ENCODE measurements at places on chromosomes 4 and X.

- no peak for DNase-seq
These were observed 115.6 kb downstream of the FHIP1A start for GRCh38 chr4:151524610-151525009.

DNA sequence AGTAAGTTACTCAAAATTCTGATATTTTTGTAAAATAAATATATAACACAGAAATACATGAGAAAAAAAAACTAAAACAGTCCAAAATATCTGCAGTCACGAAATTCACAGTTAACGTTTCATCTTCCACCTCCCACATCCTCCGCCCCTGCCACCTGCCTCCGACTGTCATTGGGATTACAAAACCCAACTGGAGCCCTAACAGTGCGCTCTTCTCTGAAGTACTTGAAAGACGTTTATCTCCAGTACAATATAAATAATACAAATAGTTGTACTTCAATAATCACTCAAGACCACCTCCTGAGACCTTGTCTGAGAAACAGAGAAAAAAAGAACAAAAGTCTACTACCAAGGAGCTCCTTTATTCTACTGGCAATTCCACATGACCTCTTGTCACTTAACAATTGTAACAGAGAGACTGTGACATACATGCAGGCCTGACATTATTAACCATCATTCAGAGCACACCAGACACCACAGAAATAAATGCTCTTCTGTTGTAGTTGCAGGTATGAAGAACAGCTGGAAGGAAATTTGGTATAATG lies 280.6 kb downstream of the PPP3CA start:
- DNase-seq = no peak

GRCh38 chrX:47198026-47198686 lies 4.5 kb downstream of the UBA1 start:
- no peak for DNase-seq

DNA sequence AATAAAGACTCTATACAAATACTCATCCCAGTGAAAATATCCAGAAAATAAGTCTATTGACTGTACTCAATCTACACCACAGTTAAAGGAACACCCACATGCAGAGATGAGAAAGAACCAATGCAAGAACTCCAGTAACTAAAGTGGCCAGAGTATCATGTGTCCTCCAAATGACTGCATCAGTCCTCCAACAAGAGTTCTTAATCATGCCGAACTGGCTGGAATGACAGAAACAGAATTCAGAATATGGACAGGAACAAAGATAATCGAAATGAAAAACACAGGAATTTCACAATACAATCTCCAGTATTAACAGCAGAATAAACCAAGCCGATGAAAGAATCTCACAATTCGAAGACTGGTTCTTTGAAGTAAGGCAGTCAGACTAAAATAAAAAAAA lies 210.3 kb downstream of the TBCK start:
- DNase-seq = no peak

DNA sequence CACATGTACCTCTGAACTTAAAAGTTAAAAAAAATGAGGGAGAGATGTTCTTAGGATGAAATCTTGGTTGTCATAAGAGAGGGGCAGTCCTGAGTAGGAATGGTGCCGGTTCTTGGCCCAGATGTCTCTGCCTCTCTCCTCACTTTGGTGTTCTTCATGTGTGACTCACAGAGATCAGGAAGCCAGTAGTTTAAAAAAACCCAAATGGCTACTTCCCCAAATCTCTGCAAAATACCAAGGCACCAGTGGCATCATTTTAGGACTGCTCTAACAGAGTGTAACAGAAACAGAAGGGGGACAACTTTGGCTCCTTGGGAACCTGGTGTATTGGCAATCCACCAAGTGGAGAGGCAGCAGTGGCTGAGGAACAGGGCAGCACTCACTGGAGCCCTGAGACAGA lies 116.8 kb downstream of the SCD5 start:
- DNase-seq = no peak

DNA sequence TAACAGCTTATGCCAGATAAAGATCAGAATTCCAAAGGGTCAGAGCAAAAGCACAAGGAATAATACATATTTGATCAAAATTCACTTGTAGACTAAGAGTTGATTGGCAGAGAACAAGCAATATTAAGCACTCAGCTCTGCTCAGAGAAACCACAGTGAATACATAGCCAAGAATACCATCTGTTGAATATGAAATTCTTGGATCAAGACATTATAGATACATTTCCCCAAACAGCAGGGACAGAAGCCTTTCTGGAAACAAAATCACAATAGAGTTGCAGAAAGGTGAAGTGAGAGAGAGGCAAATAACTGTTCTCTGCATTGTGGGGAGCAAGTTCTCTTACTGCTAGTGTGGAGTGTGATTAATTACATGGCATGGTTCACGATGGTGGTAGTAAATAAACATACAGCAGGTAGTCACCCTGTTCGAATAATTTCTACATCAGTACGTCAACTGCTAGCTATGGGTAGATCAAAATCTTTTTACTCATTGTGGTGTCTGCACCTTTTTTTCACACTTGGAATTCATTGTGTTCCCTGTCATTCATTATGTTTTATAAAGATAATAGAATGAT lies 366.7 kb downstream of the PCDH7 start:
- no peak for DNase-seq

- DNase-seq = peak; percentile 83
These were observed 64.7 kb downstream of the TBC1D14 start for GRCh38 chr4:6974138-6974848.

- DNase-seq = no peak
These were observed 371.3 kb upstream of the INTU start for GRCh38 chr4:127261476-127261875.

DNA sequence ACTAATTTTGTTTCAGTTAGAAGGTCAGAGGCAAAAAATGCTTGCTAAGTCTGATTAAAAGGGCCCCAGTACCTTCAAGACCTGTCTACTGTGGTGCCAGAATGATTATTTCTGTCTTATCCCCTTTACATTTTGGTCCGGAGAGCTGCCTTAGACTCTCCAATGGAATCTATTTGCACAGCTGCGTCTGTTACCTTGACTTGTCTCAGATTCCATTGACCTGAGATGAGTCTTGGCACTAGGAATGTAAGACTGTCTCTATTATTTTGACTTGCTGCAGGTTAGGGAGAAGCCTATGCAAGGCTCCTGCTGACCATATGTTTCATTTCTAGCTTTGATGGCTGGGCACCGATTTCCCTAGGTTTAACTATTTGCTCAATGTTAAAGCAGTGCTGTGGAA lies 457.6 kb downstream of the KCTD8 start:
- DNase-seq = no peak

DNA sequence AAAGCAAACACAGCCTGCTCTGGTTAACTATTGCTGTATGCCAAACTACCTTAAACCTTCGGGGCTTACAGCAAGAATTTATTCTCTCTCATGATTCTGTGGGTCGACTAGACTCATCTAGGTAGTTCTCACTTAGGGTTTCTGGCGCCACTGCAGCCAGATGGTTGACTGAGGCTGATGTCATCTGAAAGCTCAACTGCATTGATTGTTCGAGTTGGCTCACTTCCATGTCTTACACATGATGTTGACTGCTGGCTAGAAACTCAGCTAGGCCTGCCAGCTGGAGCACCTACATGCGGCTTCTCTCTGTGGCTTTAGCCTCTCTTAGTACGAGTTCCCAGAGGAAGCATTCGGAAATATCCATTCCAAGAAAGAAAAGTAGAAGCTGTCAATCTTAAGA lies 103.2 kb downstream of the SRPX start:
- no peak for DNase-seq

DNA sequence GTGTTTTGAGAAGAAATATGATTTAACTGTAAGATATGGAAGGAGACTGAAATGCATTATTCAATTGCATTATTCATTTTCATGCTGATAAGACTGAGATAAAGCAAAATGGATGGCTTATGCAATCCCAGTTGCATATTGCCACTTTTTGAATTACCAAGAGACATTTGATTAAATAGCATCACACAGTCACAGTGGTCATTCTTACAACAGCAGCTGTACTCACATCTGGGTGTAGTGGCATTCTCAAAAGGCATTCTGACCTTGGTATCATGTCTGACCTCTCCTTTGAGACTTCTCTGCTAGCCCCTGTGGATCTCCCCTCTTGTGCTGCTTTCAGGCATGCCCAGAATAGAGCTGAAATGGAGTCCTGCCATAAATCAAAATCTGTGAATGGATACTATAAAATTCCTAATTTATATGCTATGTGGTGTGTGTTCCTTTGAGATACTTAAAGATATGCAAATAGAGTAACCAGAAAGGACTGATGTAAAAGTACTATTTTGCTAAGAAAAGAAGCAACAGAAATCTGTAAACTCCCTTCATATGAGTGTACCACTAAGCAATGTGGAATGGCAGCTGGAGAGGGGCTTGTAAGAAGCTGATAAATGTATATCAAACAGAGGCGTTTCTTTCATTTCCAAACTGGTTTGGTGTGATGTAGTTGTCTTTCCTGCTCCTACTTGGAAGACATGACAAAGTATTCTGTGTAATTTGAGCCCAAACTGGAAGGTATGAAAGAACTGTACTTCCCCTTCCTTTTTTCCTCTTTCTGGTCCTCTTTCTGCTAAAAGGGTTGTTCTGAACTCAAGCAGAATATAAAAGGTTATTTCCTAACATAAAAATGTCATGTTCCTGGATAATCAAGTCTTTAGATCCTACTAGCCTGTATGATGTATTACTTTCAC lies 25.4 kb upstream of the METAP1 start:
- no peak for DNase-seq

- DNase-seq = no peak
These were observed 808.7 kb downstream of the CENPC start for GRCh38 chr4:66736606-66737005.

- no peak for DNase-seq
These were observed 121.1 kb downstream of the ATXN3L start for GRCh38 chrX:13198762-13199064.

- DNase-seq = no peak
These were observed 1956.7 kb downstream of the C4orf33 start for GRCh38 chr4:131052646-131053045.

GRCh38 chrX:48834383-48834709 lies 1.1 kb downstream of the PCSK1N start:
- DNase-seq = no peak

GRCh38 chr4:8939840-8940742 lies 68.5 kb upstream of the HMX1 start:
- DNase-seq = no peak

DNA sequence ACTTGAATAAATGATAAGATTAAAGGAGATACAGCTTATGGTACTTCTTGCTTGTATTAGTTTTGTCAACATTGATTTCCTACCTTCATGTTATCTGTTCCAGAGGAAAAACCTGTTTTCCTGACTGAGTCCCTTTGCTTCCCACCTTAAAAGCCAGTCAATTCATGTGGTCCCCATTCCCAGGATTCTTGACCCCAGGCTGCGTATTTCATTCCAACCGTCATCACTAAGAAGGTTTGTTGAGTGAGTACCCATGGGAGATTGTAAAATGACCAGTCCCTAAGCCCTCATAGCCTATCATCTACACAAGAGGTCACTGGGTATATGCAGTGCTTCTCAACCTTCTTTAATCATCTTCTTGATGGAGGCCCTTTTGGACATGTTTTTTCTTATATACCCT lies 52.2 kb downstream of the BEX3 start:
- DNase-seq = no peak

DNA sequence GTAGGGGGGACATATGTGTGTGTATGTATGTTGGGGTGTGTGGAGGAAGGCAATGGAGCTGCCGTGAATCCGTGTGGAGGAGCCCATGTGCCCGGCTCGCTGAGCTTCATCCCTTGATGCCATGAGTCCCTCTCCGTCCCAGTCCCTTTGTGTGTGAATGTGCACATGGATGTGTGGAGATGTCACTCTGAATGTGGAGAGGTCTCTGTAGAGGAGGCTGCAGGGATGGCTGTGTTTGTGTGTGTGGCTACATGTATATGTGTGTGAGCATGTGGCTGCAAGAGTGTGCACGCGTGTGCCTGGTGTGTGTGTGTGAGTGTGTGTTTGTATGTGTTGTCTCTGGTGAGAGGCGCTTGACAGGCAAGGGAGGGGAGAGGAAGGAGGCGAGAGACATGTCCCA lies 1.3 kb downstream of the DLG3 start:
- DNase-seq = no peak

GRCh38 chr4:145093638-145094037 lies 4.4 kb downstream of the ANAPC10 start:
- no peak for DNase-seq

DNA sequence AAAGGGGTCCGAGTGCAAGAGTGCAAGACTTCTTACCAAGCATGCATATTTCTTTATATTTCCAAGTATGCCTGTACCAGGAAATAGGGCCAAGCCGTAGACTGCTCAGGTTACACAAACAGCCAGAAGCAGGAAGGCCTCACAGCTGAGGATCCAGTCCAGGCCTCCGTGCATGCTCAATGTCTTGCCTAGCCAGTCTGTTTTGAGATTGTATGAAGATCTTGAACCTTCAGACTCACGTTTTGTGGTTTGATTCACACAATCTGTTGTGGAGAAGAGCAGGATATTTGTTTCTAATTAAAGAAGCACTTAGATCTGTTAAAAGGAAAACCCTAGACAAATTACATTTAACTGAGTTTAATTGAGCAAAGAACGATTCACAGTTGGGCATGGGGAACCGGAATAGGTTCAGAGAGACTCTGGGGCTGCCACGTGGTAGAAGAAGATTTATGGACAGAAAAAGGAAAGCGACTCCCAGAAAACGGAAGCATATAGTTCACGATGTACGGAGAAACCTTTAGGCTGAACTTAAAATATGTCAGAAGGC lies 1.2 kb downstream of the MGST2 start:
- no peak for DNase-seq

All from heart left ventricle (tissue), 16 donors.